Stimulated activated CD8-positive, alpha-beta memory T cell treated with anti-CD3 and anti-CD28 coated beads, Interleukin-2, amount 100 ng/mL, for 1 hour (primary cell): ENCODE measurements at places on chromosomes 6 and 20.

GRCh38 chr6:70973604-70974003 is 16.7 kb upstream of the B3GAT2 start:
- no peak for DNase-seq

DNA sequence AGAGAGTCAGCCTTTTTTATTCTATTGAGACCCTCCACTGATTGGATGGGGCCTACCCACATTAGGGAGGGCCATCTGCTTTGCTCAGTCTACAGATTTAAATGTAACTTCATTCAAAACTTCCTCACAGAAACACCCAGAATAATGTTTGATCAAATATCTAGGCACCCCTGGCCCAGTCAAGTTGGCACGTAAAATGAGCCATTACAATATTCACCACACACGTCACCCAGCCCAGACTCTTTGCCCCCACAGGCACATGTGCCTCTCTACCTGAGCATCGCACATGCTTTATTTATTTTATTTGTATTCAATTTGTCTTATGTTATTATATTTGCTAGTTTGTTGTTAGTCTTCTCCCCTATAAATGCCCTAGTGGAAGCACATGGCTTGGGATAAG is 70.9 kb upstream of the EYA2 start:
- no peak for DNase-seq

- no peak for DNase-seq
Measured at GRCh38 chr6:14095437-14095836, 22.1 kb upstream of the CD83 start.

DNA sequence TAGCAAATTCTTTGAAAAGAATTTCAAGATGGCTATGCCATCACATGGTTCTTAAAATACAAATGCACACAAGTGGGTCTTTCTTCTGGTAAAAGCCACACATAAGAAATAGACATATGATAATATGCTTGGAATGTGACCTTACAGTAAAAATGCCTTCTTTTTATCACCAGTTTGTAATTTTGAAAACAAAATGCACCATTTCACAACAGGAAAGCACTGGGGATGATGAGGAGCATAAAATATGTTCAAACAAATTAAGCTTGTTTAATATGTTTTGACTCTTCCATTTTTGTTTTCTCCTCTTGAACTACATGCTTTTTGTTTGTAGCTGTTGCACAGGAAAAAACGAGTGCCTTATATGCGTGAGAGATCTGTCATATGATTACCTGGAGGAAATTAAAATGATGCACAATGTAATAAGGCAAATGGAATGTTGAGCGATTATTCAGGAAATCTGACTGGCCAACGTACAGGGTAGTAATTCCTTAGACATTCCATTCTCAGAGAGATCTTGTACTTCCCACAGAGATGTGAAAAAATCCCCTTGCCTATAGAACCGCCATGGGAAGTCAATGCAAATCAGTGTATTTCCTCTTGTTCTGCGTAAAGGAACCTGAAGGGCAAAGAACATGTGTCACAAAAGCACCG is 911.6 kb downstream of the TFAP2A start:
- DNase-seq, result no peak

DNA sequence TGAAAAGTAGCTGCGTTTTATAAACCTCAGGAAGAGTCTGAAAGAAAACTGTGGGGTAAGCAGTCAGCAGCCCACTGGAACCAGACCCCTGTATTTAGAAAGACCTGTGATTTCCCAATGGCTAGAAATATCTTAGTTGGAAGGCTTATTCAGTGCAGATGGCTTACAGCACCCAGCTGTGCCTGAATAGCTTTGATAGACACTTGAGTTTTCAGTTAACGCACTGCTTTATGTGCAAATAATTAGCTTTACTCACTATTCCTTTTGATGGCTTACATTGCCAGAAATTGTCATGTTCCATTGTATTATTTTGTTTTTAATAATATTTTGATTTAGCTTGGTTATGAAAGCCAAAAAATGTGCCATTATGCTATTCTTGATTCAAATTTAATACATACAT is 465.3 kb upstream of the SYNCRIP start:
- no peak for DNase-seq

- DNase-seq, result no peak
Measured at GRCh38 chr6:15063253-15063853, 182.5 kb upstream of the JARID2 start.

DNA sequence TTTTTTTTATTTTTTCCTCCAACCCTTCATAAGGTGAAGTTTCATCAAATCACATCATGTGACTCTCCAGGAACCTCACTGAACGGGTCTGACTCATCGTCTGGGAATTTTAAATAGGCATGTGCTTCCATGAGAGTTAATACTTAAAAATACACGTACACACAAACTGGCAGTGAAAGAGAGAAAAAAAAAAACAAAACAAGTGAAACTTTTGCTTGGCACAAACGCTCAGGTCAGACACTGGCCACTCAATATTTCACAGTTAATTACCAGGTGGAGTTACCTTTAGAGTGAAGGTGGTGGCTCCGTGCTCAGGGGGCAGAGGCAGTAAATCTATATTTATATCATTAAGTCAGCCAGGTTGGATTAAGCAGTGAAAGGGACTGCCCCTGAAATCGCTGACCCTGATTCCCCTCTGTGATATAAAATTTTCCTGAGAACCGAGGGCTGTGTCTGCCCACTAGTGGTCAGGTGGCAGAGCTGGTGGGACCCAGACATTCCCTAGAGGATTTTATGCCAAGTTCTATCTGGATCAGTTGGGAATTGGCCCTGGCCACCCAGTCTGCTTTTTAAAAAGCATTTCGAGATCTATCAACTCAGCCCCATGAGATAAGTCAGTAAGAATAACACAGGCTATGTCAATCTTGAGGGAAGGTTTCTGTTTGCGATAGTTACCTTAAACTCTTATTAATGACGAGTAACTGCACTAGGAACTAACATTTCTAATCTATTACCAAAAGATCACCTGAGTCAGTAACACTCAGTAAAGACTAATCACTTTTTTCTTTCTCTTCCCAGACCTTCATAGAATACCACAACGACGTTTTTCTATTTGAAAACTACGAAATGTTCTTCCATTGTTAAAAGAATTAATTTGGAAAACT is 259.1 kb downstream of the HDGFL1 start:
- DNase-seq, result no peak

DNA sequence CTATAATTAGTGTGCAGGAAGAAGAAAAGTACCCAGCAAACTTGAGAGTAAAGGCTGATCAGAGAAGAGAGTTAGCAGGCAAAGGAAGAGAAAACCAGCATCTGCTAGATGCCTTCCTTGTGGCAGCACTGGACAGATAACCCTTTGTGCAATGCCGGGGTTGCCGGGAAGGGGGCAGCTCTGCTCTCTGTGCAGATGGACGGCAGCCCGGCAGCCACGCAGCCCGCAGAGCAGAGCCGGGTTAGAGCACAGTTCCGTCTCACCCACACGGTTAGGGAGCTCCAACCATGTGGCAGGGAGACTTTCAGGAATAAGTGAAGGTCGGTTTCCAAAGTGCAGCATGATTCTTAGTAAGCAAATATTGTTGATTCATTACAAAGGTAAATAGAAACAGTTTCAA is 80.0 kb upstream of the RPS6KA2 start:
- no peak for DNase-seq

DNA sequence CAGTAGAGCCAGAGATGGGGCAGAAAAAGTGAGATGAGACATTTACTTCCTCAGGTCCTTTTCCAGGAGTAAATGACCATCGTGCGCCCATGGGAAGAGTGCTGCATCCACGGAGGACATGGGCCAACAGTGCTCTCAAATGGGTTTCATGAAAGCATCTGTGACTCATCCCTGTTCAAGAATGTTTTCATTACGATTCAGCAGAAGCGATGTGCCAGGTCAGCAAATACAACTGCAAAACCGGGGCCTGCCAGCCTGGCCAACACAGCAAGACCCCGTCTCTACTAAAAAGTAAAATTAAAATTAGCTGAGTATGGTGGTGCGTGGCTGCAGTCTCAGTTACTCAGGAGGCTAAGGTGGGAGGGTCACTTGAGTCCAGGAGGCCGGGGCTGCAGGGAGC is 125.1 kb downstream of the LY86 start:
- no peak for DNase-seq

DNA sequence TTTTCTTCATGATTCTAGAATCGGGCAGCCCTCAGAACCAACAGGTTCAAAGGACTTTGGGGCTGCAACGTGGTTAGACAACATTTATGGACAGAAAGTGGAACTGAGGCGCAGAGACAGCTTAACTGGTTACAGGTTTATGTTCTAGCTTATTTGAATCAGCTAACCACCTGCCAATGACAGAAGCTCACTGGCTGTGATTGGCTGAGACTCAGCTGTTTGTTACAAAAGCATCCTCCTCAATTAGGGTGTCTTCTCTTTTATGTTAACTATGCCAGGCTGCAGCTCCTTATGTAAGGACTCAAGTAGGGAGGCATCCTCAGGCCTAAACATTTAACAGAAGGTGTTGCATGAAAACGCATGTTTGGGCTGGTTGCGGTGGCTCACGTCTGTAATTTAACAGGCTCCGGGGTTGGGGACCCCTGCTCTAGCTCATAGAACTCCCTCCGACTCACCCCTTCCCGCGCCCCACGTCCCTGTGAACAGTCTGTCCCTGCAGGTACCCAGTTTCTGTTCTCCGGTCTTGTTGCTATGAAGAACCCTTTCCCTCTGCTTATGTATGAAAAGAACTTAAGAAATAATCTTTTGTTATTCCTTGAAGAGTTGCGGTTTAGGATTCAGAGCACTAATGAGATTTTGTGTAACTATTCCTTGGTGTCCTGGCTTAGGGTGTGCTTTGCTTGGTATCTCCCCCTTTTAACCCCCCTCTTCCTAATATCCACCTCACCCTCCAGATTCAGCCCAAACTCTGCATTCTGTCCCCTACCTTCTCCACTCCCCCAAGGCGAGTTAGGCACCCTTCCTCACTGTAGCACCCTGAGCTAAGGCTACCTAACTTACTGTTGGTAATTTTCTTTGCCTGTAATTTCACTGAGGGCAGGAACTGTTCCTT is 1.2 kb upstream of the TMEM181 start:
- DNase-seq, result no peak

- no peak for DNase-seq
Measured at GRCh38 chr6:74798302-74798701, 407.6 kb downstream of the COL12A1 start.
